ENCODE measurements at places on chromosomes 6 and 20.

GRCh38 chr6:135555550-135555949 is 58.0 kb upstream of the AHI1 start:
- no peak for DNase-seq

- peak; percentile 55 for DNase-seq
These were observed 818 bp upstream of the MDGA1 start for GRCh38 chr6:37698264-37699137.

DNA sequence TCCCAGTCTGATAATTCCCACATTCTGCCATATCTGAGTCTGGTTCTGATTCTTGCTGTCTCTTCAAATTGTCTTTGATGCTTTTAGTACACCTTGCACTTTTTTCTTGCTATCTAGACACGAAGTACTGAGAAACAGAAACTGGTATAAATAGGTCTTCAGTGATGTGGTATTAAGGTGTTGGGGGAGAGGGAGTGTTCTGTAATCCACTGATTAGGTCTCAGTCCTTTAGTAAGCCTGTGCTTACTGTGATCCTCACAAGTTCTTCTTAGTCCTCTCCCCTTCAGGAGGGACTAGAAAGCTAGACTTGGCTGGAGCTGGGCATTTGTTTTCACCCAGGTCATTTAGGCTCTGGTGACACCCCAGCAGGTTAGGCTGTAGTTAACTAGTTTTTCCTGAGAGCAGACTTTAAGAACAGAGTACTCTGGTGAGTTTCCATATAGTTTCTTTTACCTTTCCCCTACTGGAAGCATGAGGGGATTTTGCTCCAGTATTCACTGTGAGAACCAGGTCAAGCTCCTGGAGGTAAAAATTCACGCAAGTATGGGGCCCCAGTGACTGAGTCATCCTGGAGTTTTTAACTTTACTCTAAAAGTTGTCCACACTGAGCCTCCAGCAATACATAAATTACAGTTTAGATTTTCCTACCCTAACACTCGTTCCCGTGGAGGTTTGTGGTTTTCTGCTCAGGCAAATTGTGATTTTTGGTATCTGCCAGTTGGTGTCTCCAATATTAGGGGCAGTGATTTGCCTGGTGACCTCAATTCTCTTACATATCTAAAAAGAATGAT is 154.6 kb downstream of the CDKAL1 start:
- DNase-seq, result no peak

GRCh38 chr6:89385156-89385667 is 26.9 kb downstream of the RRAGD start:
- peak; percentile 16 for DNase-seq

DNA sequence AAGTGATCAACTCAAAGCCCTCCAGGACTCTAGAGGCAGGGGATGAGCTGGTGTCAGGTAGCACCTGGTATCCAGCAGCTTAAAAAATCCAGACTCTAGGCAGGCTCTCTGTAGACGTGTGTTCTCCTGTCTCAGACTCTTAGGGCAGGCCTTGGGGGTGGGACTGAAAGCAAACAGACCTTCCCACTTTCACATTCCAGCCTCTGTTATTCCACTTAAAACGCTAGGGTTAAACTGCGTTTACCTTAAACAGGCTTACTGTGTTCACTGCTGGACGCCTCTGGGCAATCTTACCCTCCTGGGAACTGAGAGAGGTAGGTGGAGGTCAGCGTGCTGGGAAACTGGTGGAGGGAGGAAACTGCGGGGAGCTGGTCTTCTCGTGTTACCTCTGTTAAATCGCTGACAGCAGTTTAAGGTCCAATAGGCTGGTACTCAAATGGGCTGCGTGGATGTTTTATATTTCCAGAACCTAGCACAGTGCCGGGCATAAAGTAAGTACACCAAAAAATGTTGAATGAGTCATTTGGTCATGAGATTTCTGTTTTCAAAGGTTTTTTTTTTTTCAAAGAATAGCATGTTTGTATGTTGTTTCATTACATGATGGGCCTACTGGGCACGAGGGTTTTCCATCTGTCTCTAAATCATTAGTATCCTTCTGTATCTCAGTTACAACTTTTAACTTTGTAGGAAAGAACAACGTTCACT is at the start of gene GCNT2:
GCNT2 (plus strand) TSS at position 248 of the 705 bp plus-strand sequence. CDS start 7,561 bp downstream, outside the sequence.
- DNase-seq, result no peak

DNA sequence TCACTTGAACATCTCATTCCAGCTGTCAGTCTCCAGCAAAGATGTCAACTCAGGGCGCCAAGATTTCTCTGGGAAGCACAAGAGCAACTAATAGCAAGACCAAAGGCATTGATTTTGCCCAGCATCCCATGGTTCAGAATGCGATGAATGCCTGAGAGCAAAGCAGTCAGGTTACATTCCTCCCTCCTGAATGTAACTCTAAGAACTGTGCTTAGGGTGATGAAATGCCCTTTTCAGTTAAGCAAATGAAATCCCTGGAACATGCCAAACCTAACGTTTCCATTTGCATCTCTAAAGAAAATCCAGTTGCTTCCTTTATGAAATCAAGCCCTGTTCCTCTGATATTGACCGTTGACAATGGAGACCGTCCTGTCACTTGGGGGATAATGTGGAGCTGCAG is 224.0 kb upstream of the PLN start:
- DNase-seq, result no peak

DNA sequence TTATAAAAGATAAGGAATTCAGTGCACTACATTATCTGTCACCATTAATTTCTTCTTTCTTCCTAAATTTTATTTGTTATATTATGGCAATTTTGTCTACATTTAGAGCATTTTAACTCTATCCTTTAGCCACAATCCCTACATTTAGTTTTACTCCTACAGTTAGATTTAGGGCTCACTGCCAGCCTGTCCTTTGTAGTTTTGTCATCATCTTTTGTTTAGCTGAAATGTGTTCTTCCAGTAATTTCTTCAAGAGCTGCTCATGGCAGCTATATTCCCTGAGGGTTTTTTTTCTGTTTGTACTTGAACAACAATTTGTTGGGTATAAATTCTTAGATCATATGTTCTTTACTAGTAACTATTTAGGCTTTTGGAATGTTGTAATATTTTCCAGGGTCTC is 72.7 kb upstream of the B3GAT2 start:
- no peak for DNase-seq

DNA sequence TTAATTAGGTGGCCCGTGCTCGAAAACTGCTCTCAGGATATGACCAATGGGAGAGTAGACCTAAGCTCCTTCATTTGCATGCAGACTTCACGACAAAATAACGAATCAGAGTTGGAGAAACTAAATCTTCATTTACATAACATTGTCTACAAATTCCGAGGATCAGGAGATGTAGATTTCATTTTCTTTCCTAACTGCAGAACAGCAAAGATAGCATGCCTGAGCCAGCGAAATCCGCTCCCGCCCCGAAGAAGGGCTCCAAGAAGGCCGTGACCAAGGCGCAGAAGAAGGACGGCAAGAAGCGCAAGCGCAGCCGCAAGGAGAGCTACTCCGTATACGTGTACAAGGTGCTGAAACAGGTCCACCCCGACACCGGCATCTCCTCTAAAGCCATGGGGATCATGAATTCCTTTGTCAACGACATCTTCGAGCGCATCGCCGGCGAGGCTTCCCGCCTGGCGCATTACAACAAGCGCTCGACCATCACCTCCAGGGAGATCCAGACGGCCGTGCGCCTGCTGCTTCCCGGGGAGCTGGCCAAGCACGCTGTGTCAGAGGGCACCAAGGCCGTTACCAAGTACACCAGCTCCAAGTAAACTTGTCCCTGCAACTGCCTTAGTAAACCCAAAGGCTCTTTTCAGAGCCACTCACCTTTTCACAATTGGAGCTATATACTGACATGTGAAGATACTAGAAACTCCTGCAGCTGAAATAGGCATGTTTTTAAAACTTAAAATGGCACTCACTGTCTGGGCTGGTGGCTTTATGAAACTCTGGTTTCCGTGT is 96.5 kb downstream of the HFE start:
- DNase-seq, result no peak

DNA sequence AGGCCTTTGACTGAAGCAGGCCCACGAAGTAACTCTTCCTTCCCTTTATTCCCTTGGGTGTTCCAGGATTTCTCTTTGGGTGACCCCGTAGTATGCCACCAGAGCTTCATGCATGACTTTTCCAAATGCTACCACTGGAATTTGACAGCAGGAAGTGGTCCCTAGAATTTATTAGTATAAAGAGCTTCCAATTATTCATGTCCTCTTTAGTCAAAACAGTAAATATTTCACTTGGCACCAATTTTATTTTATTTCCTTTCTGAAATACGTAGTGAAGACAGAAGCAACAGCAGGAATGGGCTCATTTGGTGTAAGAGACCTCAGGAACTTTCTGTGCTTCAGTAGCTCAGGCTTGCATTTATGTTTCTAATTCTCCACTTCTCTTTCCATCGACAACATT is 151.3 kb downstream of the LCA5 start:
- DNase-seq, result no peak
